Activated naive CD4-positive, alpha-beta T cell treated with anti-CD3 and anti-CD28 coated beads, Interleukin-2, amount 50 U/mL, for 72 hours (primary cell): ENCODE measurements at places on chromosomes 13 and 19. TPM values are rescaled to one million over a fixed set of nuclear protein-coding genes. Genes with fewer than 3 reads are reported as not detected.

- DNase-seq = no peak
These were observed 1.2 kb downstream of the RABAC1 start for GRCh38 chr19:41957838-41958366.

- DNase-seq = no peak
These were observed 203.9 kb downstream of the SHISA2 start for GRCh38 chr13:25847635-25848626.

DNA sequence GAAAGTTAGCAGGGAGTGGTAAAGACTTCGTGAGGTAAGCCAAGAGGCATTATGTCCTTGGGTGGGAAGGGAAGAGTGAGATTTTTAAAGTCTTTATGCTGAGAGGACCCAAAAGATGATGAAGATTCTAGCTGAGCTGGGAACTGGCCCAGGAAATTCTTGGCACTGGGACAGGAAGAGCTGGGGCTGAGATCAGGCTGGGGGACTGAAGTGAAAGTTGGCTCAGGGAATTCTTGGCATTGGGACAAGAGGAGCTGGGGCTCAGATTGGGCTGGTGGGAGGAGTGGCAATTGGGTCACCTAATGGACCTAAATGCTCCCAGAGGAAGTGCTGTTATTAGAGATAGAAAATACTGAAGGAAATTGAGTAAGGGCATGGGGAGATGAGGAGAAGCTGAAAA is 8.8 kb downstream of the SCEL start:
- no peak for DNase-seq

ZNF222 gene
- 1.8 TPM for total RNA-seq

DNA sequence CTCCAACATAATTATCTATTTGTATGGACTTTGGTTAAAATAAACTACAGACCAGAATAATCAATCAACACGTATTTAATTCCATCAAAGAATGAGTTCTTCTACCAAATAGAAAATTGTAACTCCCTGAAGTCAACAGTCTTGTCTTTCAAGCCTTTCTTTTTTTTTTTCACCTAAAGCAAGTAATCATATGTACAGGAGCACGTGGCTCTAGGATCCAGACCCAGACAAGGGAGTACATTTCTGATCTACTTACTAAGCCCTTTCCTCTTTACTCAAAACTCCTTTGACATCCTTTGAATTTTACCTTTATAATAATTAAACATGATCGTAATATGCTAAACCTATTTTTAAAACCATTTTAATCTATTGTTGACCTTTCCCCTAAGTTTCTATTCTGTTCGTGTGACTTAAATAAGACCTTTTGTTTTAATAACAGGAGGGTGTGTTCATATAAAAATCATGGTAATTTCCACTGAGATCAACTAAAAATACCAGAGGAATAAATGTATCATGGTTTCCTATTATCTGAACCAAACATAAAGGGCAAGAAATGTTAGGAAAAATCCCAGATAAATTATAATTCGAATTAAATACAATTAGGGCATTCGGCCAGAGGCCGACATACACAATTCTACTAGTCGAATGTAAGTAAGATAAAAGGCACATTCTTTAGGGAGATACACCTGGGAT is 1.7 kb downstream of the SLC7A1 start:
- DNase-seq = no peak

- no peak for DNase-seq
These were observed 722 bp downstream of the HSD11B1L start for GRCh38 chr19:5681391-5682106.

DNA sequence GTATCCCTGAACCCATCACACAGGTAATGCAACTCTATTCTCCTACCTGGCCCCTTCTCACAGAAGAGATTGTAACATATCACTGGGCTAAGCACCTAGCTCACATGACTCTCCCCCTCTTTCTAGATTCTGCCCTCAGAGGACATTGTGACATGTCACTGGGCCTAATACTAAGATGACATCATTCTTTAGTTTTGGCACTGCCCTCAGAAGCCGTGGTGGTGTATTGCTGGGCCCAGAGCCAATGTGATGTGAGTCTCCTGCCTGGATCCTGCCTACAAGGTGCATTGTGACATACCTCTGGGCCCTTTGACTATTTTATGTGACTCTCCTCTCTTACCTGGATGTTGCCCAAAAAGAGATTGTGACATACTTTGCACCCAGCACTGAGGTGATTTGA is 21.4 kb upstream of the ZNF730 start:
- DNase-seq = no peak

DNA sequence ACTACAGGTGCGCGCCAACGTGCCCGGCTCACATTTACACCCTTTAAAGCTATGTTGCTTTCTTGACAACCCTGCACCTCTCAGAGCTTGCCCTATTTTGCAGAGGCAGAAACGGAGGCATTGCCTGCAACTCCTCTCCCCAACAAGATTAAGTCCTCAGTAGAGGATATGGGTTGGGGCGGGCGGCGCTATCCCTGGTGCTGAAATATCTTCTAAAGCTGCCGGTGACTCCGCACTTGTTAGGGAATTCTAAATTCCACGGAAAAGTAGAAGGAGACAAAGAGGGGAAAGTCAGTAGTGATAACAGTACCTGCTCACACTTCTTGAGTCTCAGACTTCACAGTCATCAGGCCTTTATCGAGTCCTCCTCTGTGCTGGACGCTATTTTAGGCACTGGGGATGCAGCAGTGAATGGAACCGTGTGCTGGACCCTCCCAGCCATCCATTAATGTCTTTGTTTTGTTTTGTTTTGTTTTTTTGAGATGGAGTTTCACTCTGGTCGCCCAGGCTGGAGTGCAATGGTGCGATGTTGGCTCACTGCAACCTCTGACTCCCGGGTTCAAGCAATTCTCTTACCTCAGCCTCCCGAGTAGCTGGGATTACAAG is 18.0 kb downstream of the SLC5A5 start:
- DNase-seq = no peak

KLF2 gene
- total RNA-seq = 0.57 TPM

DNA sequence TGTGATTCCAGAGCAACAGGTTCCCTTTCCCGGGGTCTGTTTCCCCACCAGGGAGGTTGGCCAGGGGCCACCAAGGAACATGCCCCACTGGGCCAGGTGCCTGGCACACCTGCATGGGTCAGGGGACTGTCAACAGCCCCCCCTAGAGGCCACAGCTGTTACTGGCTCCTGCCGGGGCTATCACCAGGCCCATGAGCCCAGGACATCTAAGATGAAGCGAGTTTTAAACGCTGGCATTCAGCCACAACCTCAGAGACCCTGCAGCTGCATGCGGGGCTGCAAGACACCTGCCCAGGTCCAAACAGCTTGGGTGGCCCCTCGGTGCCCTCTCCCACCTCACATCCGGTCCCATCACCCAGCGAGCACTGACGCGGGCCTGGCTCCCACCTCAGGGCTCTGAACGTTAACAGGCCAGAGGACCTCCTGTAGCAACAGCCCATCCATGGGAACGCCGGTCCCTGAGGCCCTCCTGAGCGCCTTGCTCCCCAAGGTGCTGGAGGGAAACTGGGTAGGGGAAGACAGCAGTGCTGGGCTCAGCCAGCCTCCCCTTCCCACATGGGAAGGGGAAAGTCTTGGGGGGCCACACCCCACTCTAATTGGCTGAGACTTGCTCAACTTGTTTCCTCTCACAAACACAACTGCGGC is 12.0 kb downstream of the KHSRP start:
- DNase-seq = no peak

B9D2 gene
- total RNA-seq = 4.7 TPM

DNA sequence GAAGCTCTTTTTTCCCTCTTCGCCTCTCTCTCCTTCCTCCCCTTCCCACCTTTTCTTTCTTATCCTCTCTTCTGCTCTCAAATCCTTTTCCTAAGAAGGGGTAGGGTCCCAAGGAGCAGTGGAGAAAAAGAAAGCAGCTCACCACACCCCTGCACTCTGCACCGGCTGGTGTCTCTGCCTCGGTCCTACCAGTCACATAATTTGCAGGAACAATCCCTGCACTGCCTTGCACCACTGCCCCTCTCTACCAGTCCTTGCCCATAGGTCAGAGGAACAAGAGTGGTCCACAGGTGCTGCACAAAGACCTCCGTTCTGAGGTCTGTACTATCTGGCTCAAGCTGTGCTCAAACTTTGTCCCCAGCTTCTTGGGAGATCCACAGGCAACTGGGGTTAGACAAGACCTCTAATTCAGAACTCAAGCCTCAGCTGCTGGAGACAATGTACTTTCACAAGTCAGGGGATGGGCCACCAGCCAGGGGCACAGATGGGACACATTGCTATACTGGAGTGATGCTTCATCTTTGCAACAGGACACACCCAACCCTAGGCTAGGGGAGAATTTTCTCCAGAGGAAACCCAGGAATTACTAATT is 125.4 kb upstream of the ZNF507 start:
- DNase-seq = no peak

GRCh38 chr13:50584856-50585580 is 258.5 kb downstream of the DLEU7 start:
- no peak for DNase-seq

CBY2 gene
- not detected for total RNA-seq

ZNF91 gene
- total RNA-seq = 48.3 TPM

SLC17A7 gene
- total RNA-seq = 0.20 TPM

- no peak for DNase-seq
These were observed 15.3 kb upstream of the CDC16 start for GRCh38 chr13:114219392-114219791.

DNA sequence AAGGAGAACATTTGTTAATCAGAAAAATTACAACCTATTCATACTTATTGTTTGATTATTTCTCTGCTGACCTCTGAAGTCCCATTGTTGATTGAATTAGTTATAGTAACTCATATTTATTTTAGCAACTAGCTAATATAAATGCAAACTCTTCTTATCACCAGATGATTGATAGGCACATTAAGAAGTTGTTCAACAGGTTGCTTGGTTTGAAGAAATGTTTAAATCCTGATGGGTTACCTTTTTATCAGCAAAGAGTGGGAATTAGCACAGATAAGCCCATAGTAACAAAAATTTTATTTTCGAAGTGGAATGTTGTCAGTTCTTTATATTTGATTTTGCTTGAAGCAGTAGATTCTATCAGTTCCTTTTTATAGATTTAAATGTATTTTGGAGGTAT is 44.4 kb downstream of the KLF5 start:
- DNase-seq = no peak

GRCh38 chr13:30502237-30502636 is 36.5 kb upstream of the HMGB1 start:
- no peak for DNase-seq

DNA sequence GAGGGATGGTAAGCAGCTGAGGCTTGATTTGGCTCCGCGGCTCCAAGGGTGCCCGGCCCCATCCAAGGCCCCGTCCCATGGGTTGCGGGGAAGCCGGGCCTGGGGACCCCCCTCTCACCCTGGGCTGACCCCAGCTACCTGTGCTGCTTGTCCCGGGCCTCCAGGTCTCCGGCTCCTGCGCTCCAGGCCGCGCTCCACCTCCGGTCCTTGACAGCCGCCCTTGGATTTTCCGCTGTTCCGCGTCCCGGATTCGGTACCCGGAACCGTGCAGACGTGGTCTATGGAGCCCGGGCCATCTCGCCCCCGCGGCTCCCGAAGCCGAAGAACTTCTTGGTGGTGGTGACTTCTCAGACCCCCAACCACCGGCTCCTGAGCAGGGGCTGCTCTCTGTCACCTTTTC is 48.3 kb upstream of the C1QTNF9B start:
- no peak for DNase-seq

NKG7 gene
- 92.4 TPM for total RNA-seq

DNA sequence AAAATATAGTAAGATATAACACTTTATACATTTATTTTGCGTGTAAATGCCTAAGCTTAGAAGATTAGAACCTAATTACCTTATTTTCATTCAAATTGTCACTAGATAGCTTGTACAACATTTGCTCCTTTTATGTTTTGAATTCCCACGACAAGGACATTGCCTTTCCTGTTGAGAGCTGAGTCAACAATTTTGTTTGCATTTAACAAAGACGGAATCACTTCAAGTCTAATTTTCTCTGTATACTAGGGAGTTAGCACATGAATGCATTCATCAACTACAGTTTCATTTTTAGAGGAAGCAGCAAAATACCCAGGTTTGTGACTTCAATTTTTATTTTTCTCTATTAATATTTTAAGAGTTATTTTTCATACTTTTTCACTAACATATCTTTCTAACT is 48.7 kb upstream of the PCCA start:
- DNase-seq = no peak

RASIP1 gene
- 0.66 TPM for total RNA-seq

HSH2D gene
- 49.8 TPM for total RNA-seq

DNA sequence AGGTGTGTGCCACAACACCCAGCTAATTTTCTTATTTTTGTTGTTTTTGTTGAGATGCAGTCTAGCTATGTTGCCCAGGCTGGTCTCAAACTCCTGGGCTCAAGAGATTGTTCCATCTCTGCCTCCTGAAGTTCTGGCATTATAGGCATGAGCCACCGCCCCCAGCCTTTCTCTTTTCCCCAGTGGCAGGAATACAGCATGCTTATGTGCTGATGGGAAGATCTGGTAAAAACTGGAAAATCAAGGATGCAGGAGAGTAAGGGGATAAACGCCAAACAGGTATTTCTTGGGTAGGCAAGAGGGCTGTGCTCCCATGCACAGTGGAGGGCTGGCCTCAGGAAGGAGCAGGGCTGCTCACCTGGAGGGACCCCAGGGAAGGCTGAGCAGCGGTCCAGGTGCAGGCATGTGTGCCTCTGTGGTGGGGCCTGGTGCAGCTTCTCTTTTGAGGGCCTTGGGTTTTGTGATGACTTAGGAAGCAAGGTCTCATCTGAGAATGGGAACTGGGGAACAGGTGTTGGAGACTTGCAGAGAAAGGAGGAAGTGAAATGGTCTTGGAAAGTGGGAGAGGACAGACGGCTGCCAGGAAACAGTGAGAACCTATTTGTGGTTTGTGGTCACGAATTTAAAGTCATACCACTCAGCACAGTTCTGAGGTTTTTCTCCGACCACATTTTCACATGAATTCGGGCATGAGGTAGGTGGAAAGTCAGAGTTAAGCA is 106.5 kb downstream of the TEX26 start:
- DNase-seq = peak; percentile 59

DNA sequence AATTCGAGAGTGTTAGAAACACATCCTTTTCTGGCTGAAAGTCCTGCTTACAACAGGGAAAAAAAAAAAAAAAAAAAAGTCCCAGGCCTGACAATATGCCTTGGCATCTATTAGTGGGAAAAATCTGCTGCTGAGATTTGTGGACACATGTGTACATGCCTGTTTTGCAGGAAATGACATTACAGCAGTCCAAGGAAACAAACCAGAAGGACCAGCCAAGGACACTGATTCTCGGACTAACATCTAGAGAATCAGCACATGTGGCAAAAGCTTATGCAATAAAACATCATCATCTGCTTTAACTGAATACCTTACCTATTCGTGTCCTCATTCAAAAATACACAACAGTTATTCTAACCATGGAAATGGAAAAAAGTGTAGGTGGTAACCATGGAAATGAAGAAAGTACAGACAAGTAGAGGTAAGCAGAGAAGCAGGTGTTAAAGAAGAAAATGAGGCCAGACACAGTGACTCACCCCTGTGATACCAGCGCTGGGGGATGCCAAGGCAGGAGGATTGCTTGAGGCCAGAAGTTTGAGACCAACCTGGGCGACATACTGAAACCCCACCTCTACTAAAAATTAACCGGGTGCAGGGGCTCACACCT is 9.4 kb upstream of the DPY19L3 start:
- DNase-seq = peak; percentile 35

- DNase-seq = no peak
These were observed 718.6 kb downstream of the DACH1 start for GRCh38 chr13:71148396-71148795.

PSG3 gene
- total RNA-seq = not detected

GRCh38 chr13:38577048-38577447 is 109.8 kb upstream of the FREM2 start:
- DNase-seq = no peak

PDX1 gene
- not detected for total RNA-seq

GRCh38 chr13:97901716-97902115 is 51.8 kb upstream of the IPO5 start:
- no peak for DNase-seq

VSTM2B gene
- total RNA-seq = 0.27 TPM
